ENCODE measurements at places on chromosomes 5 and 9.

- no peak for DNase-seq
Observed at GRCh38 chr9:96871176-96871575, 16.9 kb upstream of the ZNF782 start.

- DNase-seq = peak; percentile 52
Observed at GRCh38 chr9:121698627-121699570, 47.5 kb downstream of the DAB2IP start.

GRCh38 chr9:78424299-78424698, 127.4 kb downstream of the PSAT1 start:
- no peak for DNase-seq

DNA sequence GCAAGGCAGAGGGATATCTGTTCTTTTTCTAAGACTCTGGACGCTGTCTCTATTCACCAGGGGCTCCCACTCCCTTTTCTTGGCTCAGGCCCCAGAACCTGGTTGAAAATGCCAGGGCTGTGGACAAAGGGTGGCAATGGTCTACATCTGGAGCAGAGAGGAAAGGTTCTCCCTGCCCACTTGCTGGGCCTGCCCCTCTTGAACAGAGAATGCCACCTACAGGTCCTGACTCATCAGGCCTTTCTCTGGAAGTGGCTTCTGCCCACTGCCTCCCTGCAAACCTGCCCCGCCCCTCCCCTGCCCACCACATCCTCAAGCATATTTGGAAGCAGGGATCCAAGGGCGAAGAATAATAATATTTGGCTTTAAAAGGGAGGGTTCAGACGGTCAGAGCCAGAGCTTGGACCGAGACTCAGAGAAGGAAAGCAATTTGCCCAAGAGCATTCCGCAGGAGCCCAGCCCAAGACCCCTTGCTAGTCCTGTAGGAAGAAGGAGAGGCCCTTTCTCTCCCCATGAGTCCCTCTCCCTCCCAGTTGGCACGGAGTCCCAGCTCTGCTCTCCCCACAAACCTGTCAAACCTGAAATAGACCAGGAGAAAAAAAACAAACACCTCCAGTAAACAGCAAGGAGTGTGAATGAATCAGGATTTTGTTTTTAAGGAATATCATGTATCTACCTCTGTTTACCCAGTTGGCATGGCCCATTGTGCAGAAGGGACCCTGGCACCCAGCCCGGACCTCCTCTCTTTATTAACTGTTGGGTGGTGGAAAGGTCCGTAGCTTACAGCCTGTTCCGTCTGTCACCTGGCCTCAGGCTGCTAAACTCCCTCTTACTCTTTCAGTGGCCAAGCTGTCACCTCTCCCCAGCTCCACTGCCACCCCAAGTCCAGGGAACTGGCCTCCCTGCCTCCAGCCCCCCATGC, 37.7 kb upstream of the STXBP1 start:
- peak; percentile 53 for DNase-seq

DNA sequence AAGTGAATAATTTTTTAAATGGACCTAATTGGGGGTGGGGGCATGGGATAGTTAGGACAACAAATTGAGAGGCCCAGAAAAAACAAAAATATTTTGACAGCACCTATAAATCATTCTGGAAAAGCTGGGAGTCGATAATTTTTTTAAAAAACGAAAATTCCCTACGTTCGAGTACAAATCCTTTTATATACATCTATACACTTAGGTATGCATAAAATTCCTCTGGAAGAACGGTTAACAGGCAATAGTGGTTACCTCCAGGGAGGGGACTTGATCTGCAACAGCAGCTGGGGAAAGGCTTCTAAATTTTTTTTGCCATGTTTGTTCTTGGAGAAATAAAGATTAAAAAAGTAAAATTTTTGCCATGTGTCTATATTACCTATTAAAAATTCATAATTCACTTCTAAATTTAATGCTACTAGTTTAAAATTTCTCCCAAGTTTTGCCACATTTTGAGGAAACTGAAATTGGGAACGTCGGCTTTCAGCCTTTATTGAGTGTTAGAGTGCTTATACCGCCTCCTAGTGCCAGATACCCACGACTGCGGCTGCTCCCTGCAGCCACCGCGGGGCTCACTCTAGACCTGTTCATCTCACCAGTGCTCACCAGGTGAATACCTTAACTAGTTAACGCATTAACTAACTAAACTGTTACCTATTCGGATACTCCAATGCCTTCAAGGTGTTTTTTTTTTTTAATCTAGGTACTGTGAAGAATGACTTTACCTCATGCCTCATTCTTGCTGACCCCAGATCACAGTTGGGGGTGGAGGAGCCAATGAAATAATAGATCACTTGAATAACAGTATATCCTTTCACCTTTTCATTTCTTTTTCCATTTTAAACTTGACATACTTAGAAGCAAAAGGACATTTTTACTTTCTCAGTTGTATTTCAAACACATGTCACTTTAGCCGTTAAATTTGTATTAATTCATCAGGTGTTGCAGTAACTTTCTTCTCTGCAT, 1.8 kb upstream of the BHMT start:
- no peak for DNase-seq

DNA sequence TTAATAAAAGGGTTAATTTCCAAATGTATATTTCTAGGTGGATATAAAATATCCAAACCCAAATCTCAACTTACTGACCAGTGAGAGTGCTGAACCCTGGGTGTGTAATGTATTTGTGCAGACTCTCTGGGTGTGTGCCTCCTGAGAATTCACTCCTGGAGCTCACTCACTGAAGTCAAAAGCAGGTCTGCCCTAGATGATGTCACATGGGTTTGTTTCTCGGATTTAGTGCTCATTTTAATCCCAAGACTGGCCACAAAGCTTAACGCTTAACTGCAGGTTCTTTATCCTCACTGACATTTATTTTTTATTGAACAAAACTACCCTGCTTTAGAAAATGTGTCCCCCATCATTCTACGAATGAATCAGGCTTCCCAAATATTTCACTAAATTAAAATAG, 179.4 kb downstream of the PPP2R2B start:
- DNase-seq = no peak

- no peak for DNase-seq
Observed at GRCh38 chr5:22036061-22036460, 817.1 kb downstream of the CDH12 start.

DNA sequence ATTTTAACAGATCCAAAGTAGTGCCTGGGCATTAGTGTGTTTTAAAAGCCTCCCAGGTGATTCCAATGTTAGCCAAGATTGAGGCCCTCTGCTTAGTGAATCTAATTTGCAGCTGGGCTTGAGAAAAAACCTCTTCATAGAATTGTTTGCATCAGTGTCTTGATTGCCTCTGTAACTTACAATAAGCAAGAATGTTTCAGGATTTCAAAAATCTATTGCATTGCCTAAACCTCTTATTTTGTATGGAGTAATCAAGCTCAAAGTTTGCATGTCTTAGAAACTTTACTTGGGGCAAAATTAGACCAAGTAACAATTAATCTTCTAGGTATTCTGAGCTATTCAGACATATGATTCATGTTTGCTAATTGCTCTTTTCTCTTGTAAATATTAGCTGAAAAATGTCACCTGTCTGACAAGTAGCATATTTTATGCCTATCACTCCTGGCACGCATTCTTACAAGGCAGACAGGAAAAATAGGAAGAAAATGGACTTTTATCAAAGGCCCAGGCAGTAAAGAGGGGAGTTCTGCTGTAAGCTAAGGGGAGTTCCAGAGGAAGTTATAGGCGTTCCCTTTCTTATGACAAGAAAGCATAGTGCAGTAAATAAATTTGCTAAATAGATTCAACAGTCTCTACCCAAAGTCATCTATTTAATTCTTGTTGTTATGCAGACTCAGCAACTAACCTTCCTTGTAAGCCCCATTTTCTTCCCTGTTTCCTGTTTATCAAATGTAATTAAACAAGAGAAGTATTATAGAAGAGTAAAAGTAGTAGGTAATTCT, 21.0 kb downstream of the PDCD1LG2 start:
- no peak for DNase-seq

DNA sequence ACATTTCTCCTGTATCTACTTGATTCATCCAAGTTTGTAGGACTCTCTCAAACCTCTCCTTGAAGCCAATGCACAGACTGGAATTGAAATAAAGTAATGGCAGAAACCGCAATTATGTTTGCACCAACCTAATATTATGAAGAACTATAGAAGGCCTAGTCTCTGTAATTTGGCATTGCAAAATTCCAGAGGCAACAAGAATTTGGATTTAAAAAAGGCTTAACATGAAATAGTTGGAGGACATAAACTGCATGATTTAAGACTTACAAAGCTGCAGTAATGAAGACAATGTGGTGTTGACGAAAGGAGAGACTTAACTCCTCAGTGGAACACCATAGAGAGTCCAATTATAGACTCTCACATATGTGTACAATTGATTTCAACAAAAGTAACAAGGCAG, 117.8 kb upstream of the MINAR2 start:
- DNase-seq = no peak

- no peak for DNase-seq
Observed at GRCh38 chr9:113559834-113560800, 96.6 kb downstream of the RGS3 start.

GRCh38 chr9:90099262-90099963, 494.6 kb downstream of the GADD45G start:
- peak; percentile 31 for DNase-seq

GRCh38 chr5:75152860-75153259, 83.8 kb downstream of the ANKRD31 start:
- no peak for DNase-seq

GRCh38 chr5:35158204-35158603, 72.1 kb downstream of the PRLR start:
- DNase-seq = no peak

- no peak for DNase-seq
Observed at GRCh38 chr5:69042500-69042899, 51.3 kb upstream of the SLC30A5 start.

DNA sequence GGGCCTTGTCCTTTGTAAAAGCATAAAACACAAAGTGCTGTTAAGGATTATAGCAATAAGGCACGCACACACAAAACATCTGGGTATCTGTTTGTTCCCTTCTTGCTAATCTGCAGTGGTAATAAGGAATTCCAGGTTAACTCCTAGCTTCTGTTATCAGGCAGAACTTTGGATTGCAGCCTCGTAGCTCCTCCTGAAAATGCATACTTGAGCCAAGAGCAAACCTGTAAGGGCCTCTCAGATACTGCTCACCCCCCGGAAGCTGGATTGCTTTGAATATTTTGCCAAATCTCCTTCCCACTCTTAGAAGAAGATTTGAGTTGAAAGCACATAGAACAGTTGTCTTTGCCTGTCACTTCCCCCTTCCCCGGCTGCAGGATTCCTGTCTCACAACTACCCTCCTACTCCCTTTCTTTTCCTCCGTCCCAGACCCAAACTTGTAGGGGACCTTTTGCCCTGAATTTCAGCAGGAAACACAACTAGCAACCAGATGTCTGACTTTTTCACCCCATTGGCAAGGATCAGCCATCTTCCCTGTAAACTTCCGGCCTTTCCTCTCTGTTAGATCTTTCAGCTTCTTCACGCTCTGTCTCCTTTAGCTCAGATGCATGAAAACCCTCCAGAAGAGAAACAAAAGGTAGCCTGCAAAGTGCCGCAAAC, 28.2 kb upstream of the SMAD5 start:
- DNase-seq = no peak

- DNase-seq = peak; percentile 71
Observed at GRCh38 chr5:85049020-85049419, 664.3 kb upstream of the EDIL3 start.

DNA sequence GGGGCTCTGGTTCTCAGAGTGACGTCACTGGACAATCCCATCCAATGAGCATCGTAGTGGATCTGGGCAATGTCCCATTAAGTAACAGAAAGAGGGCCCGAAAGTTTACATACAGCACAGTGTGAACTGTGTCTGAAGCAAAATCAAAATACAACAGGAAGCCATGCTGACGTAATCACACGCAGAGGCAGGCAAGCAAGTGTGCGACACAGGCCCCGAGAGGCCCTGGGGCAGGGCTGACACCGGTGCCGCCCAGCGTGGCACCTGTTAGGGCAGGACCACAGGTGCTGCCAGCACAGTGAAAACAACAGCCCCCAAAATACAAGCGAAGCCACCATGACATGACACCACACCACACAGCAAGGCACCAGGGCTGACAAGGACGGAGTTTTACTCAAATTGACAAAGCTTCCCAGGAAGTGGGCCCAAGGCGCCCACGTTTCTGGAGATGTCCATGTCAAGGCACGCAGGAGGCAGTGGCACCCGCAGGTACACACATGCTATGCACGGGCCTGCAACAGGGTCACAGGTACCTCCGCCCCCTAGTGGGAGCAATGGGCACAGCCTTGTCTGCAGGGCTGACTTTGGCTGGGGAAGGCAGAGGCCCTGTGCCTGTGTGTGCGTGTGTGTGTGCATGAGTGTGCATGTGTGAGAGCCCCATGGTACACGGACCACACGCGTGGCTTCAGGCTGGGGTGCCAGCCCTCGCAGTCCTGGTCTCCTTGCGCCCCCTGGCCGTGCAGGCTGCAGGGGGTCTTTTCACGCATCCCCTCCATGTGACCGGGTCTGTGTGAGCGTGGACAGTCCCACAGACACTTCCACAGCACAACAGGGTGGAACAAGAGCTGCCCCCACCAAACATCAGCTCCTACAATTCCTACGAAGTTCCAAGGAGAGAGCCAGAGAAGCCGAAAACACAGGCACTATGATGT, 19.6 kb downstream of the QSOX2 start:
- DNase-seq = no peak

DNA sequence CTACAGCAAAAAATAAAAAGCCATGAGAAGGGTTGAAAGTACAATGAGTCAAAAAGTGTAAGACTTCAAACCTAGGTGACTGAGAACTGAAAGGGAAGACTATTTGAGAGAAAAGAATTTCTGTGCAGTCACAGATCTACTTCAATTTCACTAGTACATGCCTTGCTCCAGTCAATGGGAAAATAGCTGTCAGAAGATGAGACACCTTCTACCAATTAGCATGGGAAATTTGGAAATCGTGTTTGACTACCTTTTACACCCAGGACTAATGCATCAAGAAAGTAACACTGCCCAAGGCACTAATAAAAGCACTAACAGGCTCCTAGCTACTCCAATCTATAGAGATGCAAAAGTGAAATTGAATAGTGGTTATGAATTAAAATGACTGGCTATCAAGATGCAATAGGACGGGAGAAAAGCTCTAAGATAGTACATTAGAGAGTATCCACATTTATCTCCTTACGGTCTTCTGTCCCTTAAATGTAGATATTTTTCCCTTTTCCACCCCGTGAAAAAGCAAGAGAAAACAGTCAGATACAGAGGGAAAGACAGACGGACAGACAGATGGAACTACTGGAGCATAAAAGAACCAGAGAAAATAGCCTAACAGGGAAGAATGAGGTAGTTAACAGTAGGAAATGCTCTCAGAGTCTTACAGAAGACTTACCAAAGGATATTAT, 15.2 kb downstream of the ERP44 start:
- no peak for DNase-seq

- DNase-seq = no peak
Observed at GRCh38 chr5:126460977-126461376, 37.8 kb downstream of the GRAMD2B start.

GRCh38 chr5:174617285-174617684, 107.1 kb upstream of the MSX2 start:
- DNase-seq = no peak

DNA sequence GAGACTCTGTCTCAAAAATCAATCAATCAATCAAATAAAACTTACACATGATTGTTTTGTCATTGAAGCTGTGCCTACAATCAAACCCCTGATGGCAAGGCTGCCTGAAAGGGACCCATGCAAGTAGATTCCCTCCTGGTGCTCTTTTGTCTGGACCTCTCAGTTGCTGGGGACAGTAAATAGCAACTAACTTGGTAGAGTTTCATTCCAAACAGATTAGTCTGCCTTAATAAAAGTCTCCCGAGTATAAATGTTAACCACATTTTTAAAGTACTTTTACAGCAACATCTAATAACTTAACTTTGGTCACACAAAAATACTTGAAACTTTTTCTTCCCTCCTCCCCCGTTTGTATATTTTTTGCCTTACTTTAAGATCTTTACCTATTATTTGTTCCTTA, 105.5 kb downstream of the FEM1C start:
- no peak for DNase-seq
